Stimulated activated CD8-positive, alpha-beta memory T cell treated with anti-CD3 and anti-CD28 coated beads, Interleukin-7, amount 100 ng/mL, for 1 hour (primary cell): ENCODE measurements at places on chromosomes 2 and 18.

DNA sequence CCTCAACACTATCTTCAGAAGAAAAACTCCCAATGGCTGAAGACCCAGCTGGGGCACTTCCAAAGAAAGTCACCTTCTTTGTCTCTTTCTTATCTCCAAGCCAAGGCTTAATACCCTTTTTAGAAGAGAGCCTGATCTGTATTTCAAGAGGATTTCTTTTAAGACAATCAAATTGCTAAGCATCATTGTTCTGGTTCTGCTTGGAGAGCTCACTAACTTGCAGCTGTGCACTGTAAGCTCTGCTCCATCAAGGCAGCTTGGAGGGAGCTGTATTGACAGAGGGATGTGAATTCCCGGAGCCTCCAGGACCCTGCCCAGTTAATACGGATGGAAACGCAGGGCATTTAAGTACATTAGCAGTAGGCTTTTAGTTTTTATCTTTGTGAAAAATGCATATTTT is 253.1 kb downstream of the TDRD15 start:
- no peak for DNase-seq

GRCh38 chr2:216879727-216880508 is 20.1 kb upstream of the TNP1 start:
- no peak for DNase-seq

- no peak for DNase-seq
Observed at GRCh38 chr2:207823865-207824264, 54.2 kb upstream of the FZD5 start.

DNA sequence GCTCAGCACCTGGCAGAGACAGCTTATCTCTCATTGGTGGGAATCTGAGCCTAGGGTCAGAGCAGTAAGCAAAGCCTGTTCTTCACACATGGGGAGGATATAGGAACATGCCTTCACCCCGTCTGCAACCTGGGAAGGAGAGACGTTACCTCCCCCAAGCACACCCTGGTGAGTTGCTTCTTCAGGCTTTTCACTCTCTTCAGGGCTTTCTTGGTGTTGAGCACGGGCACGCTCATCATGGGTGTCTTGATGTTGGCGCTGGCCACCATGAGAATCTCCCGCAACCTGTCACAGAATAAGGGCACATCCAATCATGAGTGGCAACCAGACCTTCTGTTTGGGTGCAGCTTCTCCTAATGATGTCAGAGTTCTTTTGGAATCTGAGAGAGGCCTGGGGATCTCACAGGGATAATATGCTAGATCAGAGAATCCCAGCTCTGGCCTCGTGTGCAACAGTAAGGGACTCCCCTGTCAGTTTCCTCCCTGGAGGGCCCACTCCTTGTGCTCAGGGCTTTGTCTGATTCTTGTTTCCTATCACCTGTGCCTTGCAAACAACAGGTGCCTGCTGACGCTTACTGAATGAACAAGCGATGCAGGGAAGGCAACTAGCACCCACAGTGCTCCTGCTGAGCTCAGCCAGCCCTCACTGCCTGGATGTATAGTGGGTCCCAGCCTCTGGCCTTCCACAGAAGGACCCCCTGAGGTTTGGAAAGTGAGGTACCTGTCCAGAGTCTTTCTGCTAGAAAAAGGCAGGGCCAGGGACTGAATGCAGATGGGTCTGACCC is 66.3 kb downstream of the POLR1A start:
- DNase-seq: no peak

DNA sequence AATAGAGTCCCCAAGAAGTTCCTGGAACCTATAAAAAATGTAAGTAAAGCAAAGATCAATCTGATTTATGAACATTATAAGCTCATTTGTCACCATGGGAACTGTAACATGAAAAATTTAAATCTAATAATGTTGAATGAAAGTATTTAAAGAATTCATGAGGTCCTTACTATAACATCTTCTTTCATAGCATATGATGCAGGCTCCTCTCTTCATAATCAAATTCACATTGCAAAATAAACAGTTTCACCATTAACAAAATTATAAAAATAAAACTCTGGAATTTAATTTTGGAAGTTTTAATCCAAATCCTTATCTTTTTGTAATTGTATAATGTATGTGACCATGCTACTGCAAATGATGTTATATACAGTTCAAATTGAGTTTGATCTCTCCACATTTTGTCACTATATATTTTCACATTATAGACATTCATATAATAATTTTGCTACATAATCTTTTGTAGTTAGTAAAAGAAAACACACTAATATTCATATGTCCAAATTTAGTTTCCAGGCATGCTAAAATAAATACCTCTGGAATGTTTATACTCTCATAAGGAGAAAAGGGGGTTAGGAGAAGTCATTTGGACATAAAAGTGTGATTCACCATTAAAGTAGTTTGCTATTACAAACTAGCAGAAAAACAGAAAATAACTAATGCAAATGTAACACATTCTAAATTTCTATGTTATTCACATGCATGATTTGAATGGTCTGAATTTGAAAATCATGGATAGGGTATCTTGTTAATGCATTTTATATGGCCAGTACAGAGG is 954.1 kb downstream of the DSC3 start:
- no peak for DNase-seq

GRCh38 chr2:45533771-45534170 is 77.3 kb downstream of the SRBD1 start:
- DNase-seq: no peak

- no peak for DNase-seq
Observed at GRCh38 chr2:60437080-60437696, 116.3 kb downstream of the BCL11A start.

GRCh38 chr2:36526226-36526625 is 71.7 kb downstream of the FEZ2 start:
- no peak for DNase-seq

GRCh38 chr2:133608291-133608690 is 40.0 kb upstream of the NCKAP5 start:
- no peak for DNase-seq

GRCh38 chr18:79775441-79776221 is 22.1 kb upstream of the KCNG2 start:
- no peak for DNase-seq

DNA sequence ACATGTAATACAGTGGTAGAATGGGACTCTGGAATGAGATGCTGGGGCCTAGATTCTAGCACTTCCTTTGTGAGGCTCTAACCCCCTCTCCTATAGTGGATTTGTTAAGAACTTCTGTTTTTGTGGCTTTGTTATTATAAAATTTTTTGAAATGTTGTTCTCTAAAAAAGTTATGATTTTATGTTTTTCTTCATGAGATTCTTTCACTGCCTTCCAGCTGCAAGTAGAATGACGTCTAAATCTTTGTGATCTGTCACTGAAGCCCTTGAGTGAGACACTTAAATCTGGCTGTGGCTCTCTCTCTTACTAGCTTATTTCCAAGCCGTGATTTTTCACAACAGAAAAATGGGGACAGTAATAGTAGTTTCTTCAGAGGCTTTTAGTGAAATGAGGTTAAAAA is 1.6 kb downstream of the CASP8 start:
- DNase-seq: no peak

- no peak for DNase-seq
Observed at GRCh38 chr2:225398372-225398771, 1.1 kb upstream of the NYAP2 start.

GRCh38 chr2:190415794-190416775 is 7.9 kb downstream of the MFSD6 start:
- DNase-seq: no peak

DNA sequence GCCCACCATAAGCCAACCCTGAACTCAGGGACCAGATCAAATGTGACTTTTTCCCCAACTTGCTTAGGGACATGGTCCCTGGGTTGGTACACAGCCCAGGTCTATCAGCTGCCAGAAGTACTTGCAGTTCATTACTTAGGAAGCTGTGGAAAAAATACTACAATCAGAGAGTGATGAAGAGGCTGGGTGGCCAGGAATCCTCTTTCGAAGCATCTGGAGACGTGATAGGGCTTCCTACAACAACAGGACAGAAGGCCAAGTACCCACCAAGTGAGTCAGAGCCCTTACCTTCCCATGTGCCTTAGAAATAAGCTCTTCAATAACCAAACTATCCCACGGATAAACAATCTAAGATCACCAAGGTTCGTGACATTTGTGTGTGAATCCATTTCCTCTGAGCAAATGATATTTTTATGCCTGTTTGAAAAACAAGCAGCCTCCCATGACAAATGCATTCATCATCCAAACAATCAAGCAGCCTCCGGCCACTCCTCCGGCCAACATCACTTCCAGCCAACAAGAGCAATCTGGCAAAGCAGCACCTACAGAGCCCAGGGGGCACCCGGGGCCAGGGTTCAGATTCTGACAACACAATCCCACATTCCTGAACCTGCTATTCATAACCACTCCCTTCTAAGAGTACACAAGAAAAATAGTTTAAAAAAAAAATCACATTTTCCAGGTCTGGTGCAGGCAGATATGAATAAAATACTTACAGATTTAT is 26.4 kb downstream of the TBC1D8 start:
- DNase-seq: no peak

GRCh38 chr18:37447962-37448888 is 117.4 kb downstream of the CELF4 start:
- no peak for DNase-seq

DNA sequence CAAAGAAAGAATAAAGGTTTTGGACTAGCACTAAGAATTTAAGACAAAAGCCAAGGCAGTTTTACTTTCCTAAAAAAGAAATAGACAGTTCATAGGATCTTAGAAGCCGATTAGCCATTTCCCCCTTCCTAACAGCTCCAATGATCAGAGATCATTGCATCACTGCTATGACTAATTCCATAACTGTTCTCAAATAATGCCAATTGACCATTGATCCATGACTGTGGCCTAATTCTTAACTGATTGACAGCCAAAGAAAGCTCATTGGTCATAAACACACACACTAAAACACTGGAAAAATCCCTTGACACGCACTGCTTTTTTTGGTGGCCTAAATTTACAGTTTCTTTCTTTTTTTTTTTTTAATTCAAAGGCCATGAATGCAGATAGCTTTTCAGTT is 345.0 kb upstream of the ACVR2A start:
- no peak for DNase-seq

GRCh38 chr2:218188528-218188927 is 21.8 kb upstream of the CXCR1 start:
- DNase-seq: no peak

GRCh38 chr2:27992787-27993401 is 102.4 kb downstream of the BABAM2 start:
- DNase-seq: no peak

GRCh38 chr2:28546242-28546641 is 50.4 kb downstream of the PLB1 start:
- DNase-seq: no peak

DNA sequence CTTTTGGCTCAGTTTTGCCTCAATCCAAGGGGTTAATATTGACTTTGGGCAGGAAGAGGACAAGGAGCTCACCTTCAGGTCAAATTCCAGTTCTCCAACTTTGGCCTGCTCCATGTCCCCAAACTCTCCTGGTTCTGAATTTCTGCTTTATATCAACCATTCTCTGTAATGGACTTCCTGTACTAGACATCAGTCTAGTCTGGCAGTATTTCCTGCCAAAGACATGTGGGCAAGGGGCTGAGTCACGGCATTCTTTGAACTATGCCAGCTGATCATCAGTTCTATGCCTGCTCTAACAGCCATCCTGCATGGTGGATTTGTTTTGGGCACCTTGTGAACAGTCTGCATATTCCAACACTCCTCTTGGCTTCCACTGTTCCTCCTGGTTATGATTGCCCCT is 199.4 kb downstream of the ZEB2 start:
- DNase-seq: peak; percentile 30

DNA sequence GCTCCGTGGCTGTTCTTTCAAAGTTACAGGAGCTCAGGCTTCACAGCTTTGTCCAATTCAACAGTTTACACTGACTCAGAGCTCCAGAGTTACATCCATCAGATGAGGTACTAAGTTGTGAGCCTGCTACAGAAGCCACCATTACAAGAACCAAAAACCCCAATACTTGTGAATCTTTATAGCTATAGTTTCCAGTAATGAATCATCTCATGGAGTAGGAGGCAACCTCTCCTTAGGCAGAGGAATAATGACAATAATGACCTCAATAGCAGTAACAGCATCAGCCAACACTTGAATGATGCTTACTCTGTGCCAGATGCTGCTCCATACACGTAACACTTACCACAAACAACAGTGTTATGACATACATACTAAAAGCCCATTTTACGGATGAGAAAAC is 3.6 kb downstream of the ZC3H8 start:
- DNase-seq: no peak

DNA sequence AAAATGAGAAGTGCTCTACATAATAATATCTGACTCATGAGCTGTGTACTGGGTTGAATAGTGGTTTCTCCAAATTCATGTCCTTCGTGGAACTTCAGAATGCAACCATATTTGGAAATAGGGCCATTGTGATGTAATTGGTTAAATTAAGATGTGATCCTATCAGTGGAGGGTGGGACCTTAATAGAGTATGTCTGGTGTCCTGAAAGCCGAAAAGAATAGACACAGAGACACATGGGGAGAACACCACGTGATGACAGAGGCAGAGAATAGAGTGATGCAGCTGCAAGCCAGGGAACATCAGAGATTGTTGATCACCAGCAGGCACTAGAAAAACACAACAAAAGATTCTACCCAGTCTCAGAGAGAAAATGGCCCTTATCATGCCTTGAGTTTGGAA is 310.1 kb downstream of the EXOC6B start:
- no peak for DNase-seq
